ENCODE measurements at places on chromosomes 1 and 21.

- DNase-seq, result no peak
These were observed 1266.9 kb upstream of the ADGRL2 start for GRCh38 chr1:80533775-80534334.

GRCh38 chr1:33819290-33819912, 44.5 kb upstream of the HMGB4 start:
- DNase-seq, result no peak

DNA sequence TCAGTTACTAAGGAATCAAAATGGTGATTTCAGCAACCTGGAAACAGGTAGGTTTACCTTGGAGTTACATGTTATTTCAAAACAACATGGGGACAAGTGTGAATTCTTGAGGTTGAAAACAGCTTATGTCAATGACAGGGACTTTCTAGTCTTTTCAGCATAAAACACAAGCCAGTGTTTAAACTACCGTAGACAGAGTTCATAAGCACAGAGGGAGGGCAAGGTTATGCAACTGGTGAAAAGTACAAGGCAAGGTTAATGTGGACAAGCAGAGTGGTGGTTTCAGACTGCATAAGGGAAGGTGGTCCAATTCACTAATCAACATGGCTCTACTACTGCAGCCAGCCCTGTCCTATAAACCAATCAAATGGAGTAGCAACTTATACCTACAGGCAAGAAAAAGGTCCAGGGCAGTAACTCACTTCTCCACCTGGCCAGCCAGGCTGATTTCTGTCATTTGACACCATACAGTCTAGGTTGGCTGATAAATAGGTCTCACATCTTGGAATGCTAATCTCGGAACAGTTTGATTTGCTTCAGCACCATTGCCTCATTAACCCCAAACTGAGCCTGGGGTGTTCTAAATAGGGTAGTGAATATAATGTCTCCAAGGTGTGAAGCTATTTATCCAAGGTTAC, 250.3 kb upstream of the PROX1 start:
- no peak for DNase-seq

DNA sequence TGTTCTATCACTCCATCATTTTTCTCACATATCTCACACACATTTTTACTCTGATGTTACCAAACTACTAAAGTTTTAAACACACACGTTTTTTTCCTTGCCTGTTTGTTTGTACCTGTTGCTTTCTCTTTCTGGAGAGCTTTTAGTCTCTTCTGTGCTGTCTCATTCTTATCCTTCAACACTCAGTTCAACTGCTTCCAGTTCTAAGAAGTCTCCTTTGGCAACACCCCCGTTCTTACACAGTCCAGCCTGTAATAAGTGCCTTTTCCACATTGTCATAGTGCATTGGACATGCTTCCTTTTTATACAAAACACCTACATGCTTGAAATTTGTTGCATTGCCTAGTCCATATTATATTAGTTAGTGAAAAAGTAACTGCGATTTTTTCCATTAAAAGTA, 360.2 kb upstream of the BRINP3 start:
- no peak for DNase-seq

DNA sequence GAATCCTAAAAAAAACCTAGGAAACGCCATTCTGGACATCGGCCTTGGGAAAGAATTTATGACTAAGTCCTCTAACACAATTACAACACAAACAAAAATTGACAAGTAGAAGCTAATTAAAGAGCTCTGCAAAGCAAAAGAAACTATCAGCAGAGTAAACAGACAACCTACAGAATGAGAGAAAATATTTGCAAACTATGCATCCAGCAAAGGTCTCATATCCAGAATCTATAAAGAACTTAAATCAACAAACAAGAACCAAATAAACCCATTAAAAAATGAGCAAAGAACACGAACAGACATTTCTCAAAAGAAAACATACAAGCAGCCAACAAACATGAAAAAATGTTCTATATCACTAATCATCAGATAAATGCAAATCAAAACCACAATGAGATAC, 58.6 kb downstream of the PTGFR start:
- no peak for DNase-seq

DNA sequence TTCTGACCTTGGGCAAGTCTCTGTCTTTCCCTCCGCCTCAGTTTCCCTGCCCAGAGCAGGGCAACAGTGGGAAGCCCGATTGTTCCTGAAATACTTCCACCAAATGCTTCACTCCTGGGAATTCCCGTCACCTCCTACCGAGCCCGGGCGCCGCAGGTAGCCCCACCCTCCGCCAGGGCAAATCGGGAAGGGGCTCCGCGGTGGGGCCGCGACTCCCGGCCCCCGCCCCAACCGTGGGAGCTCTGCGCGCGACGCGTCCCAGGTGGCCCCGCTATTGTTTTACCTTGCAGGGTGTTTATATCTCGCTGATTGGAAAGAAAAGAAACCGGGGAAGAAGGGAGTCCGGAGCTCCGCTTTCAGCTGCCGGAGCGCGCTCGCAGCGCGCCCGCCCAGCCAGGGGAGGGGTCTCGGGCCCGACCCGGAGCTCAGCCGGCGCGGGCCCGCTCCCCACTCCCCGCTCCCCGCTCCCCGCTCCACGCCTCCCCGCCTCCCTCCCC, 407 bp downstream of the IGSF3 start:
- DNase-seq, result no peak

GRCh38 chr1:159675046-159675445, 39.3 kb downstream of the CRP start:
- DNase-seq, result no peak

- no peak for DNase-seq
These were observed 538.3 kb upstream of the PKN2 start for GRCh38 chr1:88145752-88146151.

DNA sequence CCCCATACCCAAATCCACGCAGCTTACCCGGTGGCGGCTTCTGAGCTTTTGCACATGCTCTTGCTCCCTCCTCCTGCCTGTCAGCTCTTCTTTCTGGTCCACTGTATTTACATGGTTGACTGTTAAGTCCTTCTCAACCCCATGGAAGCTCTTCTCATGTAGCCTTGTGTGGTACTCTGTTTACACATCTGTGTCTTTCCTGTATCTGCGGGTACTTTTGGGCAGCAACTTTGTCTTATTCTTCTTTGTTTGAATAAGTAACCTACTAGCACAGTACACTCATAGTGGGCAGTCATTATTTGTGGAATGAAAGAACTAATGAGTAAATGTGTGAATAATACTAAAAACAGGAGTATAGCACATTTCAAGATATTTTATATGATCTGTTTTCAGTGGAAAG, 88.5 kb upstream of the GPR88 start:
- DNase-seq, result no peak

DNA sequence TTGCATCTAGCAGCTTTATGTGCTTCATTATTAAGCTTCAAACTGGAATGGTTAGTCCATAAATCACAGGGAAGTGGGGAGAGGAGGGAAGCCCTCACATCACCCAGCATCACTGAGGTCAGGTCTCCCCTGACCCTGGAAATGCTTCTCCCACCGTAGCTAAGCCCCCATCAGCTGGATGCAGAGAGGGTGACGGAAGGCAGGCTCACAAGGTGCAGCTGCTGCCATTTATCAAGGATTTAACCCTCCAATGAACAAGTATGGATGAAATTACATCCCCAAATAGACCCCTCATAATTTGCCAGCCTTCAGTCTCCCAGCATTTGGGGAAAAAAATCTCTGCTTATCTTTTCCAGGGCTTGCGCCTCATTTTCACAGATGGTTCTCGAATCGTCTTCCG, 60.8 kb downstream of the PGM1 start:
- DNase-seq, result no peak

GRCh38 chr1:116573431-116574095, 2.7 kb upstream of the CD58 start:
- DNase-seq, result no peak

GRCh38 chr21:44010429-44010828, 1.7 kb upstream of the TRAPPC10 start:
- DNase-seq, result no peak

DNA sequence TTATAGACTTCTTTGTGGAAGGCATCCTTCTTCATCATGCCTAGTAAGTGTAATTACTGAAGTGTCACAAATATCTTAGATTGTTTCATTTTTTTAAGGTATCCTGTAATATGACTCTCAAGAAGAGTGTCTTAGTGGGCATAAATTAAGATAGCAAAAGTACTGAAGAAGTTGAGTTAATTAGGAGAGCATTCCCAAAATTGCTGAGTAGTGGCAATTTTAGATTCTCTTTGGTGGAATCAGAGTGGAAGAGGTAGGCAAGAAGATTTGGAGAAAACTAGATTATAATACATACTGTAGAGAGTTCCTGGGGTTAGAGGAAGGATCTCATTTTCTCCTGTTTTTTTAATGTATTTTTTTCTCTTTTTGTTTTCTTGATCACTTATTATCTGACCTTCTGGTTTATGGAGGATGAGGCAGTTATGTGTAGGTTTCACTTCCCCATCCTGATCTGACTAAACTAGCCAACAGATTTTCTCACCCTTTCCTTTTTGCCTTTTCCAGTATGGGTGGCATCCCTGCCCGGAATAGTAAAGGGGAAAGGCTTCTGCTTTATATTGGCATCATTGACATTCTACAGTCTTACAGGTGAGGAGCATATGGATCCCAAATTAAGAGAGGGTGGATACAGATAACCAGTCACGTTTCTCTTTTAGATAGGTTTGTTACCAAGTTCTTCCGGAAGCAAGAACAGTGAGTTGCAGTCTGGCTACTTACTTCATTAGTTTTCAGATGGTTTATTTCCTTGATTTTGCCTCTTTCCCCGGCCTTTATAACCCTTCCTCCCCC, 16.7 kb upstream of the PSMD4 start:
- no peak for DNase-seq

GRCh38 chr1:43432171-43432860, 21.4 kb downstream of the HYI start:
- no peak for DNase-seq

DNA sequence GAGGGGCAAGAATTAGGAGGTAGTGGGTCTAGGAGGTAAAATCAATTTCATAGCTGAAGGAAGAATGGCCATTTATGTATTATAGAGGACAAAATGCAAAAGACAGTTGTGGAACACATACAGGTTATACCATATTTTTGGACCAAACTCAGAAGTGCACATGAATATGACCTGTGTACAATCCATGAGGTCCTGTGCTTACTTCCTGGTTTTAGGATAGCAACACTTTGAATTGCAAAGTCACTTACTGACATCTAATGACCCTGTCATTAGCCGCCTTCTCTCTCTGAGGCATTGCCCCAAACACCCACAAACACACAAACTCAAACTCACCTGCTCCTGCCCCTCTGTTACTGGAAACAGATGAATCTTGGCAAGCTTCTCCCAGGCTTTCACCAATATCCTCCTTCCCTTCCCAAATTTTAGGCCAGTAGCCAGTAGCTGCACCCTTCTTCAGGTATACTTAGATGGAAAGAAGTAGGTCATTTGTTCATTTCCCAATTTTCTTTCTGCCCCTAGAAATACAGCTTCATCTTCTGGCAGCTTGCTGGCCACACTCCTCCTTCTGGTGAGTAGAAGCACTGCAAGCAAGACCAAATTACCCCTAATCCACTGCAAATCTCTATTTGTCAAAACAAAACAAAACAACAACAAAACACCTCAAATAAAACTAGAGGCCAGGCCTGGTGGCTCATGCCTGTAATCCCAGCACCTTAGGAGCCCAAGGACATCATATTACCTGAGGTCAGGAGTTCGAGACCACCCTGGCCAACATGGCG, 13.7 kb upstream of the RPL5 start:
- no peak for DNase-seq

DNA sequence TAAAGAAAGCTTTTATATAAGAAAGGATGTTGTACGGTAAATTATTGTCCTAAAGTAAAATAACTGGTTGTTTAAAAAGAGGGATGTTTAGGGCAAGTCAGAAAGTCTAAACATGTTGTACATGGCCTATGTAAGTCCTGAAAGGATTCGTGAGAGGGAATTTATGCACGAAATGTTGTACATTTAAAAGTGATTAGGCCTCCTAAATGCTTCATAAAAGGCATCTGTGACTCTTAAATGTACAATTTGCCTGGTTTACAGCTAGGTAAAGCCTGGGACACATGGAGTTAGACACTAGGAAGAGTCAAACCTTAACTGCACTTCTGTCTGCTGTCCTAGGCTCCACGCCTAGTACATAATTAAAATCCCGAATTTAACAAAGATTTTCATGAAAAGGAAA, 9.7 kb downstream of the KRTAP13-3 start:
- no peak for DNase-seq

DNA sequence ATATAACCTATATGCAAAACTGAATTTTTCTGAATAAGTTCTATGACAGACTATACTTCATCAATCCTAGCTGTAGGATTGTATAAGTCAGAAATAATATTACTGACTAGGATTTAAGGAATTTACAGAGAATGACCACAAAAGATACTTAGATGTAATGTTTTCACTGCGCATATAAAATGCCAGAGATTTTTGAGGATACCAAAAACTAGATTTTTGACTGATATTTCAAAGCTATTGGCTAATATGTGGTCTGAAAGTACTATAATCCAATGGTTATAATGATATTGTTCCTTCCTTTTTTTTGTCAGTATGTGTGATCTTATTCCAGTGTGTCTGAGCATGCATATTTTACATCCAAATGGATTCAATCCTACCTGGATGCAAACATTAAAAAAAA, 17.0 kb upstream of the IFI44L start:
- no peak for DNase-seq

DNA sequence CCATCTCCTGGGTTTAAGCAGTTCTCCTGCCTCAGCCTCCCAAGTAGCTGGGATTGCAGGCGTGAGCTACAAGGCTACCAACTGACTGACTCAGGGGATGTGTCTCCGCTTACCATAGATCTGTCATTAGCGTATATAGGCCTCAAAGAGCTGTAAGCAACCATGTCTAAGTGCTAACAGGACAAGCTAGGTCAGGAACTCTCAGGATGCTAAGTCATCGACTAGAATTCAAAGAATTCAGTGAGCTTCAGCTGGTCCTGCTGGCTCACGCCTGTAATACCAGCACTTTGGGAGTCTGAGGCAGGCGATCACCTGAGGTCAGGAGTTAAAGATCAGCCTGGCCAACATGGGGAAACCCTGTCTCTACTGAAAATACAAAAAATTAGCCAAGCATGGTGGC, 29.5 kb downstream of the CAPN2 start:
- DNase-seq, result no peak

GRCh38 chr1:119702384-119702783, 9.3 kb upstream of the PHGDH start:
- no peak for DNase-seq

DNA sequence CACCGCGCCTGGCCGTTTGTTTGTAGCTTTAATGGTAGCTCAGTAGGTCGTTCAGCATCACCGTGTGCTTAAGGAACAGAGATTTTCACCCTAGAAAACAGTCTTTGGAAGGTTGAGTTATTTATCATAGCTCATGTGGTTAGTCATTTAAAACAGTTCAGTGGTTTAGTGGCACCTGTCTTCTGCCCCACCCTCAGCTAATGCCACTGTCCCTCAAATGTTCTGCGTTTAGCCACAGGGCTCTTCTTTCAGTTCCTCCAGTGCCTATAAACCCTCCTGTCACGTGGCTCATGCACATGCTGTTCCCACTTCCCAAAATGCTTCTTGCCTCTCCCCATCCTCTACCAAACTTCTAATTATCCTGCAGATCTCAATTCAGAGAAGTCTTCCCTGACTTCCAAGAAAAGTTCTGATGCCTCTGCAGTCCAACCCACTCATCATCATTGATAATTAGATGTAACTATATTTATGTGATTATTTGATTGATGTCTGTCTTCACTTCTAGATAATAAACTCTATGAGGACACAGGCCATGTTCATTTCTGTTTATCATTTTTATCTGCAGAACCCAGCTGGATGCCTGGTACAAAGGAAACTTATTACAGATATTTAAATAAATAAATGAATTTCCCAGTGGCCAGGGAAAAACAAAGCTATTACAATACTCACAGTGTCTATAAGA, 14.4 kb upstream of the DIPK1A start:
- DNase-seq, result no peak

- DNase-seq, result no peak
These were observed 3.2 kb downstream of the INKA2 start for GRCh38 chr1:111735858-111736544.

GRCh38 chr1:22457345-22457744, 5.7 kb downstream of the ZBTB40 start:
- DNase-seq, result no peak
